ENCODE measurements at places on chromosomes 4 and X.
A peak's percentile ranks its signal among the peaks of the same experiment; 100 is the strongest.

DNA sequence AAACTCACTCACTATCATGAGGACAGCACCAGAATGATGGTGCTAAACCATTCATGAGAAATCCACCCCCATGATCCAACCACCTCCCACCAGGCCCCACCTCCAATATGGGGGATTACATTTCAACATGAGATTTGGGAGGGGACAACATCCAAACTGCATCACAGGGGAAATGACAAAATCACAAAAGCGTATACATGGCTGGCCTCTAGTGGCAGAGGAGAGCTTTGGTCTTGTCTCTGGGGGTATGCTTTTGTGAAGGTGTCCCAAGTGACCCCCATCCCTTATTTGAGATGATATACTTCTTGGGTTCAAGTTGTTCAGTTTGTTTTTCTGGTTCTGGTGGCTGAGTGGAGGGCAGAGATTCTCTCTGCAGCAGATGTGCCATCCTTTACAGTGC lies 8.5 kb upstream of the SETD7 start:
- DNase-seq, result no peak

GRCh38 chr4:8269535-8270417 lies at the start of gene HTRA3:
HTRA3 (plus strand) TSS chr4:8269754; CDS start chr4:8269969, 215 bp downstream.
- peak; percentile 53 for DNase-seq

DNA sequence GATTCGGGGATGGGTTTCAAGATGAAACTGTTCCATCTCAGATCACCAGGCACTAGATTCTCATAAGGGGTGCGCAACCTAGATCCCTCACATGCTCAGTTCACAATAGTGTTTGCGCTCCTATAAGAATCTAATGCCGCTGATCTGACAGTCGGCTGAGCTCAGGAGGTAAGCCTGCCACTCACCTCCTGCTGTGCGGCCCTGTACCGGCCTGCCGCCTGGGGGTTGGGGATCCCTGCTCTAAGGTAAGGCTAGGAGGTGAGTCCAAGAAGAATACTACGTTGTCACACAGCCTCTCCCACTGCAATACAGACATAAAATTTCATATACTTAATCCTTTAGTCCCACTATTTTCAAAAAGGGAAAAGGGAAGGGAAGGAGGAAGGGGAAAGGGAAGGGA lies 213.4 kb upstream of the HCCS start:
- no peak for DNase-seq

DNA sequence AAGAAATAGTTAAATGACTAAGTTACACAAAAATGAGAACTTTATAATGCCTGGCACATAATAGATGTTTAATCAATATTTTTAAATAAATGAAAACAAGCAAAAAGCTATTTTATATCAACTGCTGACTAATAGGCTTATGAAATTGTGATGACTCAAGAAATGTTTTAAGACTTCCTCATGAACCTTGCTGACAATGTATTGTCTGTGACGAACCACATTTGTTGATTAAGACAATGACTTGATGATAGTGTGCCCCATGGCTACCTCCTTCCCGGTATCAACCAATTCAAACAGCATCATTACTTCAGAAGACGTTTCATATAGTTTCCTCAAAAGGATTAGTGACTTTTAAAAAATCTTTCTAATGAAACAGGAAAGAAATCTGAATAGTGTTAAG lies 7.9 kb downstream of the CXCL6 start:
- no peak for DNase-seq

- DNase-seq, result no peak
Observed at GRCh38 chrX:147679356-147680005, 232.2 kb upstream of the FMR1 start.

DNA sequence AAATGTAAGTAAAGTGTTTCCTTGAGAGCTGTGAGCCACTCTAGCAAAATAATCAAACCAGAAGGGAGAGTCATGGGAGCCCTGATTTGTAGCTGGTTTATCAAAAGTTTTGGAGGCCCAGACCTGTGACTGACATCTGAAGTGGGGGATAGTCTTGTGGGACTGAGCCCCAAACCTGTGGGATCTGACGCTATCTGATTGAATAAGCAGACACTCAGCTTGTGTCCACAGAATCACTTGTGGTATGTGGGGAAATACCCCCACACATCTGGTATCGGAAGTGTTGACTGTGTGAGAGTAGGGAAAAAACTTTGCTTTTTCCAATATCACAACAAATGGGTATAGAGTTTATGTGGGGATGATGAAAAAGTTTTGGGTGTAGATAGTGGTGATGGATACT lies 35.4 kb downstream of the FUNDC1 start:
- DNase-seq, result no peak

GRCh38 chr4:18007625-18008024 lies 13.9 kb downstream of the LCORL start:
- DNase-seq, result no peak

GRCh38 chr4:10185518-10186227 lies 69.1 kb upstream of the WDR1 start:
- no peak for DNase-seq

Measured in SK-N-DZ (cell line).